ENCODE measurements at places on chromosomes 5 and 9.

- no peak for DNase-seq
Observed at GRCh38 chr9:90737742-90738141, 63.9 kb upstream of the SYK start.

- DNase-seq: no peak
Observed at GRCh38 chr5:165015126-165015525, 1509.7 kb downstream of the MAT2B start.

GRCh38 chr5:10064546-10065195, 185.0 kb downstream of the ATPSCKMT start:
- no peak for DNase-seq

GRCh38 chr5:135183464-135183863, 149.4 kb upstream of the PITX1 start:
- no peak for DNase-seq

GRCh38 chr9:95626885-95627558, 110.3 kb upstream of the PTCH1 start:
- DNase-seq: no peak

DNA sequence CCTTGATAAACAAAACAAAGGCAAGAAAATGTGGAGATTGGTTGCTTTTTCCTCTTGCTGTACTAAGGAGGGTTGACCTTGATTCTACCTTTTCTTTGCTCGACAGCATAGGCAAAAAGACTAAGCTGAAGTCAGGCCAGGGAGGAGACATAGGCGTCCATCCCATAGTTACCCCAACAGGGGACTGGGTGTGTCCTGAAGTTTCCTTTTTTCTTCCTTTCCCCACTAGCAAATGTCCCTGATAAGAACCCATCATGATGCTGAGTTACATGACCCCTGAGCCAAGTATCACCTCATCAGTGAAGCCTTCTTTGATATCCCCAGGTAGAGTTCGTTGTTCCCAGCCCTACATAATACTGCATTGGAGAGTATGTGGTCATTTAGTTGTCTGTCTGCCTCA, 9.9 kb upstream of the SHROOM1 start:
- DNase-seq: no peak

DNA sequence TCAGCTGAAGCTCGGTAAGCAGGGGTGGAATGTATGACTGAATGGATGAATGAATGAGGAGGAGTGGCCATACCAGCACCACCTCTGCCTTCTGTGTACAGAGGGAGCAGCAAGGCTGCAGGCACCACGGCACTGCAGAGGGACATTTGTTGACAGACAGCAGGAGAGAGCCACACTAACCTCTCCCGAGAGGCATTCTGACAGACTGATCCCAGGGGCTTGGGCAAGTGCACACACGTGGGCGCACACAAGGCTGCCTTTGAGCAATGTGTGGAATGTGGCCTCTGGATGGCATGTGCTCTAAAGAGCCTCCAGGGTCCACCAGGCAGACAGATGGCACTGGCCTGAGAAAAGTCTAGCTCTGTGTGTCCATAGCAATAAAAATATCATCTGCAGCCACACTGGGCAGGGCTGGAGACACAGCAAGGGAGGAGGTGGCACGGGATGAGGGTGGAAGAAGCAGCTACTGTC, 111.8 kb downstream of the ACTL7B start:
- no peak for DNase-seq

- DNase-seq: no peak
Observed at GRCh38 chr9:8534828-8535227, 735.2 kb upstream of the DMAC1 start.

DNA sequence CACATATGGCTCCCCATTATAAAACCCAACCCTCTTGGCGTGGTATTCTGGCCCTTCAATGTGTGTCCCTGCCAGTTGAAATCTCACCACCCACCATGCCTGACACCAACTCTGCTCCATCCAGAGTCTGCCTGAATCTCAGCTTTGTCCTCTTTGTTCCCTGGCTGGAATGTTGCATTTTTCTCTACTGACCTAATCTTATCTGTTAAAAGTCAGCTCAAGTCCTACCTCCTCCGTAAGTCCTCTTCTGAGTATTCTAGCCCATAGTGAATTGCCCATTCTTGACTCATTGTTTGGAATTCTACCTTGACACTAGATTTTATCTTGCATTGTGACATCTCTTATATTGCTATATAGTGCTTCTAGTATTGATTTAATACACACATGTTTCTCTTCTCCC, 207.1 kb upstream of the VLDLR start:
- DNase-seq: no peak

- no peak for DNase-seq
Observed at GRCh38 chr5:83731638-83732037, 11.0 kb upstream of the HAPLN1 start.

DNA sequence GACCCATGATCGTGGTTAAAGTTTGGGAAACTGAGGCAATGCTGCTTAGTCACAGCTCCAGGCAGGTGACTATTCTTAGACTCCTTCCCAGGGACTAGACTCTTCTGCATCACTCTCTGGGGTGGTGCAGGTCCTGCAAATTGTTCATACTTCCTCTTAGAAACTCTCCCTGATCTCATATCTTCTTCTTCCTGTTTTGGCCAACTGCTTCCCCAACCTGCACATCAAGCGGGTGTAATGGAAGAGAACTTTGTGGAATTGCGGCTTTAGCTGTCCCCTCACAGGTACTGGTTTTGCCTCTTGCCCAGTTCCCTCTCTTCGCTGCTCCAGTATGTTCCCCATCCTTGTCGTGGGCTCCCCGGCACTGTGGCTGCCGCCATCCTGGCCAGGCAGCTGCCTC, 111.5 kb upstream of the CTSL start:
- no peak for DNase-seq

DNA sequence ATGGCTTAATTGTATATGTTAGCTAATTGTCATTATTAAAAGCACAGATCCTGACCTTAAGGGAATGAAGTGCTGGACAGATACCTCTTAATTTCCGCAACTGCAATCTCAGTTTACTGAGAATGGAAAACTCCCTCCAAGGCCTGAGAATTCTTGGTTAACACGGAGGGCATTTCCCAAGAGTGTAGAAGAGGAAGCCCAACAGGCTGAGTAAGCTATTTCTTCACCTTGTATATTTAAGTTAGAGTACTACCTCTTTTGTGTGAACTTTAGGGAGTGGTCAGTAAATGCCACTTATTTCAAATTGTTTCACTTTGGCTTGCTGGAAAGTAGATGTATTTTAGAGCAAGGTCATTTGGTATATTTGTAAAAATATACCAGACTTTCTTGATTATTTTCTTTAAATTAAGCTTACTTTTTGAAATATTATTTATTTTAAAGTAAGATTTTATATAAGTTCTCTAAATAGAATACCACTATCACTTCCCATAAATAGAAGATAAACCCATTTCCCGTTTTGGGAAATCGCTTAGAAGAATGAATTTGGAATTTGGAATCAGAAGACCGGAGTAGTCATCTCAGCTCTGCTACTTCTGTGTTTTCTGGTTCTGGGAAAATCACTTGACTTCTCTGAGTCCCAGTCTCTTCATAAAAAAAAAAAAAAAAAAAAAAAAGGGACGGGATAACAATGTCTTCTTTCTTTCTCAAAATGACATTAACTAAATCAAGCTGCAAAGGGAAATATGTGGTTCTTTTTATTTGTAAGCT, 26.0 kb upstream of the C9orf72 start:
- no peak for DNase-seq

DNA sequence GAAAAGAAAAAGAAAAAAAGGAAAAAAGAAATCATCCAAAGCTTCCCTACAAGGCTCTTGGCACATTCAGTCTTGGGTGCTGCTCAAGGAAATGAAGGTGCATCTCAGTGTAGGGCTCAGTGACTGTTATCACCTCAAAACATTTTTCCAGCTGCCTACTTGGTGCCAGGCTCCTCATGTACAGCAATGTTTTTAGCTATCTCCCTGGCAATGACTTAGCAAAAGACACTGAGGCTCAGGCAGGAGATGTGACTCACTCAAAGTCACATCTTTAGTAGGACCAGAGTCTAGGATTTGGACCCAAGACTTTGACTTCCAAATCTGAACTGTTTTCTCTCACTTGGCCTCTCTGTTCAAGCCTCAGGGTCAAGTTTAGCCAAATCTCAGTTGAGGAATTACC, 264.2 kb downstream of the CRB2 start:
- no peak for DNase-seq

GRCh38 chr9:81981883-81982282, 6.7 kb upstream of the SPATA31D1 start:
- no peak for DNase-seq

DNA sequence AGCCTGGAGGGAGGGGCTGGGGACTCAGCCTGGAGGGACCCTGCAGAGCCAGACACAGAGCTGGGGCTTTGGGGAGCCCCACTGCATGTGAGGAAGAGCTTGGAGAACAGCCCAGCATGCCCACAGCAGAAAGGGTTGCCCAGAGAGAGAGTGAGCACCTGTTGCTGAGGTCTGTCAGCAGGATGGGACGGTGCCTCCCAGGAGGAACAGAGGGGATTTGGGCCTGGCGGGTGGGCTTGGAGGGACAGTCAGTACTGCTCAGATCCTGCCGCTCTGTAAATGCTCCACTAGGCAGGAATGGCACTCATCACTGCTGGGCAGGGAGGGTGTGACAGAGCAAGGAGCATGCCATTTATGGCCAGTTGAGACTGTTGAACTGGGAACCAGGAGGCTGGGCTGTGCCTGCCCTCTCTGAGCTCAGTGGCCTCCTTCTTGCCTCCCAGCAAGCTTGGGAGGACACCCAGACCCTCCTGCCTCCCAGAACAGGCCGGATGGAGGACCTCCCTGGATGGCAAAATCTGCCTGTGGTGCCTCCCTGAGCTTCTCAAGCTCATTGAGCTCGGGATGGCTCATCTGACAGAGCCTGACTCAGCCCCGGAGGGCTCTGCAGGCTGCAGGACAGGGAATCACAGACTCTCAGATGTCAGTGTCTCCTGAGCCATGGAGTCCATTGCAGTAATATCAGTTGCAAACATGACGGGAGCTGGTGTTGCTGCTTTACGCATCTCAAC, 786 bp upstream of the HRCT1 start:
- DNase-seq: no peak

DNA sequence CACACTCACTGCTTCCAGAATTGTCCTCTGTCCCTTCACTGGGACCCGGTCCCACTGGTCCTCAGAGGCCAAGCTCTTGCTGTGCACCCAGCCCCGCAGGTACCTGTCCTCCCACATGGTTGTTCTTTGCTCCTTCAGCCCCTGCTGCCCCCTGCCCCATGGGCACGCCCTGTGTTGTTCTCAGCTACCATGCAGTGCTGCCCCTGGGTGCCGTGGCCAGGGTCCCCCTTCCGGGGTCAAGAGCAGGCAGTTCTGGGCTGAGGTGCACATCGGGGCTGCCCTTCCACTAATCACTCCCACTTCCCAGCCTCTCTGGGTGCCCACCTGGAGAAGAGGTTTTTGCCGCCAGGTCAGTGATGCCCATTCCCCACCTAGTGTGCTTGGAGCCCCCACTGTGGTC, 31.9 kb upstream of the SUSD3 start:
- DNase-seq: no peak

- no peak for DNase-seq
Observed at GRCh38 chr9:123739387-123739786, 190.5 kb downstream of the DENND1A start.

- no peak for DNase-seq
Observed at GRCh38 chr5:144971108-144971850, 800.6 kb downstream of the KCTD16 start.

GRCh38 chr9:16540743-16541613, 329.5 kb downstream of the BNC2 start:
- DNase-seq: no peak

DNA sequence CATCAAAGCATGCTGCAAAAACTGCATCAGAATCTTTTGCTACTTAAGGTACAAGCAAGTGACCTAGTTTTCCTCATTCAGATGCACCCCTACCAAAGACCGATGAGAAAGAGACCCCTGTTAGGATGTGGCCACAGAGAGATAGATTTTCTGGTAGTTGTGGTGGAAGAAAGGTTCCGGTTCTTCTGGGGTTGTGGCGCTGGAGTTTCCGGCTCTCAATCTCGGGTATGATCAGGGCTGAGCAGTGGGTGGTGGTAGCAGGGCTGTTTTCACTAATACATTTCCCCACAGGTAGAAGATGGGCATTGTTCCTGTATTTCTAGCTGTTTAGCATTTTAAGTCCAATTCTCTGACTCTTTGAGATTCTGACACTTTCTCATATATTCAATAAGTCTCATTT, 58.4 kb downstream of the PCSK1 start:
- no peak for DNase-seq
